NCI-H774 (cell line): ENCODE measurements at places on chromosomes 3 and 15.

GRCh38 chr3:194323785-194324735 is 27.1 kb downstream of the CPN2 start:
- no peak for DNase-seq

- no peak for DNase-seq
Measured at GRCh38 chr15:73851689-73852088, 21.7 kb upstream of the TBC1D21 start.

DNA sequence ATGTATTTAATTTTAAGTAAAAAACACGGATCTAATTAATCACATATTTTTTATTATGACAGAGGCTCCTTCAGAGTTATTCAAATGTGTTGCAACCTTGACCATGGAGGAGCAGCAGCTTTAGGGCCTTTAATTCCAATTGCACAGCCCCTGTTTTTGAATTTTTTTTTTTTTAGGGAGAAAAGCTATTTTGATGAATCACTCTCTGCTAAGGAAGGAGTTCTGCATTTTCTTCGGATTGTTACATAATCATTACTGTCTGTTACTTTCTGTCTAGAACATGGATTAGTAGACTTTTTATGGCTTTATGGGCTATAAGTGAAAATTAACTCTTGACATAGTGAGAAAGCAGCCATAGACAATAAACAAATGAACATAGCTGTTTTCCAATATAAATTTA is 90.8 kb downstream of the MCTP2 start:
- no peak for DNase-seq

DNA sequence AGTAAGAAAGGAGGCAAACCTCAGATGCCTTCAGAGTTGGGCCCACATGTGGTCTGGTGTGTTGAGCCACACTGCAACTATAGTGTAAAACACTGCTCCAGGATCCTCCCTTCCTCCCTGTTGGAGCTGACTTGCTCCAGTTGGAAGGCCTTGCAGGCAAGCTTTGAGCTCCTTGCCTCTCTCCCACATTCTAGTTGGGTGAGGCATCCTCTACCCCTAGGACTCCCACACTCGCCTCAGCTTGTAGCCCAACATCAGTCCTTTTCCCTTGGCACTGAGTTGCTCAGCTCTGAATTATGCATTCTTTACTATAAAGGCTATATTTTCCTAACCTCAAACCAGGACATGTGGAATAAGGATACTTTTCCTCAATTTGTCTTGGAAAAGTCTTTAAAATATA is 143.9 kb downstream of the NECTIN3 start:
- DNase-seq = no peak

DNA sequence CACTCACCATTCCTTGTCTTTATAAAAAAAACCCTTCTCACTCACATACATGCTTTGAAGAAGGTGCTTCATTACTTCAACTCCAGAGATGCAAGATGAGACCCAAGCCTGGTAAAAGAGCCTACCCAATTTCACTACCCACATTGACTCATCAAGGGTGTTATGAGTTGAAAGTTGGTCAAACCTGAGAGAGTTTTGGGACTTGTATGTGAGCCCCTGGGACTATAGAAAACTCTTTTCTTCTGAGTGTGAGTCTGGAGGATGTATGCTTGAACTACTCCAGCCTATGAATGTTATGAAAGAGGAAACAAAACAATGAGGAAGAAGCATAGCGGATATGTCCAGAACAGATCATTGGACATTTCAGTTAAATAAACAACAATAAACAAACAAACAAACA is 106.5 kb upstream of the SATB1 start:
- no peak for DNase-seq

- peak; percentile 26 for DNase-seq
Measured at GRCh38 chr15:80031841-80032240, 27.6 kb upstream of the ZFAND6 start.

DNA sequence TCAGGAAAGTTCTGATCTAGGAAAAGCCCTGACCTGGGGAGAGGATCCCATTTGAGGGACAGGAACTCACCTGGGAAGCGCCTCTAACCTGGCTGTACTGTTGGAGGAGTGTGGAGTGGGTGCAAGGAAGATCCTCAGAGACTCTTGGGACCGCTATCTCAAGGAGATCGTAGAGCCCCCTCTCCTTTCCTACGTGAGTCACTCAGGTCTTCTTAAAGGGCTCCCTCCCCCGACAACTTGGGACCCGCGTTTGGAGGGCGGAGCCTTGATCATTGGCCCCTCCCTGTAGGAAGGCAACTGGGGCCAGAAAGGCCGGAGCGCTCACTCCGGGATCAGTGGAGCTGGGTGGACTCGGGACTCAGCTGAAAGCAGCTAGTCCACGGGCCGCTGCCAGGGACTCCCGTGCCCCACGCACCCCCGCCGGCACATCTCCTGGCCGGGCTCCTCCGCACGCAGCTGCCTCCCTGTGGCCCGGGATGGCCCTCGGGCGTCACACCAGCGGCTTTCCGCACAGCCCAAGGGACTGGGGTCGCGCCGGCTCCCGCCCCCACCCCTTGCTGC is 520 bp downstream of the SLC26A6 start:
- DNase-seq = no peak

DNA sequence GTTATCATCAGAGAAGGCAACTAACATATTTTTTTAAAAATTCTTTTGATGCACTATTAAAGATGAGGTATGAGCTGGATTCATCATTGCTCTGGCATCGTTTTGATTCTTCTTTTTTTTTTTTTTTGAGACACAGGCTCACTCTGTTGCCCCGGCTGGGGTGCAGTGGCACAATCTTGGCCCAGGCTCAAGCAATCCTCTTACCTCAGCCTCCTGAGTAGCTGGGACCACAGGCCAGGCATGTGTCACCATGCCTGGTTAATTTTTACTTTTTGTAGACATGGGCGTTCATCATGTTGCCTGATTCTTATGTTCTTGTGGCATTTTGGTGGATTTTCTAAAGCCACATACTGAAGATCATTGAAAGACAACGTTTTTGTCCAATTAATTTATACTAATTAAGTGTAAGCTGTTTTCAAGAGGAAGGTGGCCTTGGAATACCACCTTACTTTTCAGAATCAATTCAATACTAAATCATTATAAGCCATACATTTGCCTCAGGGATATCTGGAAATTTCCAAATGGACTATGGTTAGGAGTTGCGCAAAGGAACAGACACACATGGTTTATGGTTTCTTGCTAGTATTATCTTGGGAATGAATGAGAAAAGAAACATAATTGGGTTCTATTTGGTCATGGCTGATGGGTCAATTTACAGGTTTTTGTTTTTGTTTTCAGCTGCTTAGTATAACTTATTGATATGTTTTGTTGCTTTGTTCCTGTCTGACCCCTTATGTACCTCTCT is 22.8 kb downstream of the SLC28A2 start:
- DNase-seq = no peak

- DNase-seq = peak; percentile 79
Measured at GRCh38 chr3:133136114-133137041, 98.2 kb downstream of the TMEM108 start.

DNA sequence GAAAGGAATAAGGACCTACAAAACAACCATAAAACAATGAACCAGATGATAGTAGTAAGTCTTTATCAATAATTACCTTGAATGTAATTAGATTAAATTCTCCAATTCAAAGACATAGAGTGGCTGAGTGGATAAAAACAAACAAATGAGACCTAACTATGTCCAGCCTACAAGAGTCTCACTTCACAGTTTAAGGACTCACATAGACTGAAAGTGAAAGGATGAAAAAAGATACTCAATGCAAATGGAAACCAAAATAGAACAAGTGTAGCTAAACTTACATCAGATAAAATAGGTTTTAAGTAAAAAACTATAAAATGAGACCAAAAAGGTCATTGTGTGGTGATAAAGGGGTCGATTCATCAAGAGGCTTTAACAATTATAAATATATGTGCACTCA is 21.9 kb upstream of the NR1I2 start:
- no peak for DNase-seq

DNA sequence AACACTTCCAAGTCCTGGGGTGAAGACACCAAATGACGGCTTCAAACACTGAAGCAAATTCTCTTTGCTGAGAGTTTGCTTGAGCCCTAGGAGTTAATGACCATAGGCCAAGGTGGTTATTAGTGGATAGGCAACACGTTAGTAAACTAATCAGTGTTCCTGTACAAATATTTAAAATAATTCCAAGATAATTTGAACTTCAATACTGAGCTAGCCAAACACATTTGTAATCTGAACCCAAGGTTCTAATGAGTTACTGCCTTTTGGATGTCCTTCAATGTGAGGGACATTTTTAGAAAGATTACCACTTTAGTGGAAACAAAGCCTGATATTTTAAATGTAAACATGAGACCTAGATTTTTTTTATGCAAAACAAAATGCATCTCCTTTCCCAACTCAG is 94.6 kb downstream of the THRB start:
- peak; percentile 25 for DNase-seq

DNA sequence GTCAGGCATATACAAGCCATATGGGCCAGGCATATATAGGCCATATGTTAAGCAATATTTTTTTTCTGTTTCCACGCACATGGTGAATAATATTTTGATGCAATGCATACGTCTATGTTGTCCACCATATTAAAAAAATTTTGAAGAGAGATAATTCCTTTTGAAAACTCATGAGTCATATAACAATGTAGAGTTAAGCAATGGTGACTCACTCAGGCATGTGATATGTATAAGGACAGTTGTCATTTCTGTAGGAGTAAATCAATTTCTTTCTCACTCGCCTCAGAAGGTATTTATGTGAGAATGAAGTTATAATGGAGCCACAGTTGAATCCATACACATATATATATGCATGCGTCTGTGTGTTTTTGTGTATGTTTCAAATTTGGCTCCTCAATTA is 272.6 kb downstream of the EPHA3 start:
- DNase-seq = no peak

DNA sequence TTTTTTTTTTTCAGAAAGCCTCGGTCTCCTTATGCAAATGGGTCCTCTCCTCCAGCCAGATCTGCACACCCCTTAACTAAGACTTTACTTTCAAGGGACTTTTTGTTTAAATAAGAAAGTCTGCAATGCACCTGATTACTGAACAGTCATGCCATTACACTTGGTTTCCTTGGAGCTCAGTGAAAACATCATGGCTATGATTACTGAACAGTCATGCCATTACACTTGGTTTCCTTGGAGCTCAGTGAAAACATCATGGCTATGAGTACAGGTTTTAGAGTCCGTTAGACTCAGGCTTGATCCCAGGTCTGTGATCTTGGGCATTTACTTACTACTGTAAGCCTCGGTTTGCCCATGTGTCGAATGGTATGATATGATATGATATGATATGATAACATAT is 10.1 kb downstream of the ENTPD3 start:
- no peak for DNase-seq

DNA sequence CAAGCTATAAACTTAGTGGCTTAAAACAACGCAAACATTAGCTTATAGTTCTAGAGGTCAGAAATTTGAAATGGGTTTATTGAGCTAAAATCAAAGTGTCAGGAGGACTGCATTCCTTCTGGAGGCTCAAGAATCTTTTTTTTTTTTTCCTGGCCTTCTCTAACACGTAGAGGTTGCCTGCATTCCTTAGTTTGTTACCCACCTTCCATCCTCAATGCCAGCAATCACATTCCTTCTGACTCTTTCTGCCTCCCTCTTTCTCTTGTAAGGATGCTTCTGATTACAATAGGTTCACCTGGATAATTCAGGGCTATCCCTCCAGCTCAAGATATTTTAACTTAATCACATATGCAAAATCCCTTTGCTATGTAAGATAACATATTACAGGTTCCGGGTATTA is 24.8 kb downstream of the REC114 start:
- no peak for DNase-seq

DNA sequence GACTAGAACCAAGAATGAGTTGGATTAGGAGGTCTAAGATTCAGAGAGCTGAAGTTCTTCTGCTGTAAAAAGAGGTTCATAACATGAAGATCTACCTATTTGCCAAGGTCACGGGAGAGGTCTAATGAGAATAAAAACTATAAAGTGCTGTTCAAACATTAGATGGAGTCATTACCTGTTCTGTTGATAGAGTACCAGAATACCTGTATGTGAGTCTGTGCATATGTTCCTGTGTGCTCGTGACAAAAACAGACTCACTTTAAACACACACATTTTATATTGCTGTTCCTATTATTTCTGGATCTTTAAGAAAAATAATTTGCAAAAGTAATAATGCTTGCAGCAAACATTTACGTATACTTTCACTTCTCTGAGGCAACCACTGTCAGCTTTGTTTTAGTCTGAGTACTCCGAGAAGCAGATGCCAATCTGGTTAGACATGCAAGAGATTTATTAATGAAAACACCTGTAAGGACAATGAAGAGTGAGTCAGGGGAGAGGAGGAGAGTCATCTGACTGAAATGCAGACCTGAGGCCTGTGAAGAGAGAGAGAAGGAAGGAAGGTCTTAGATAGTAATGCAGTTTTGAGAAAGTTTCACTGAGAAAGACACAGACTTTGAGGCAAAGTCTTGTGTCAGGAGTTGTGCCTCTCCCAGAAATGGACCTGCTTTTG is 221.2 kb downstream of the SQOR start:
- DNase-seq = peak; percentile 33

DNA sequence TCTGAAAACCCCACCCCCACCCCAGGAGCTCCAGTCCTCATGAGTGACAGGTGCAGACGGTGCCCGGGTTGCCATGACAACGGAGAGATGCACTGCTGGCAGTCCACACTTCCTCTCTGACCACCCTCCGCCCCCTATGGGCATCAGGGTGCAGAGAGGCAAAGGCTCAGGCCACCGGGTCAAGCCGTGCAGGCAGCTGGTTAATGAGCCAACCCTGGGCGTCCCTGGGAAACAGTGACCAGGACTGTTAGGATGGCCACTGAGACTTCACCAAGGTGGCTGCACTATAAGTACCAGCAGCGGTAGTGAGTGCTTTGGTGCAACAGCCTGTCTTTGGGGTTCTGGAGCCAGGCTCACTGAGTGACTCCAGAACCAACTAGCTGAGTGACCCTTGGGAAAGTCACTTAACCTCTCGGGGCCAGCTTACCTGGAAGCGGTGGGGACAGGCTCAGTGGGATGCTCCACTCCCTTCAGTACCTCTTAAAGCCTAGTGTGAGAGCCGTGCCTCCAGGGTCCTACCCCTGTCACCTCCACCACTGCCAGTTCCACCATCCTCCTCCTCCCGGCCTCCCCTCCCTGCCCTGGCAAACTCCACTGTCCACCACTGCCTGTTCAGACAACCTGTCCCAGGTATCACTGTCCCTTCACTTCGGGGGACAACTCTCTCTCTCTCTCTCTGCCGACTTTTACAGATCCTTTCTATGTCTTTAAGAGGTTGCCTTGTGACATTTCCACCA is 121.0 kb upstream of the PRR20G start:
- DNase-seq = no peak

- DNase-seq = no peak
Measured at GRCh38 chr3:197809356-197810020, 18.4 kb downstream of the LRCH3 start.

GRCh38 chr3:46731795-46732194 is 14.1 kb upstream of the PRSS50 start:
- no peak for DNase-seq

DNA sequence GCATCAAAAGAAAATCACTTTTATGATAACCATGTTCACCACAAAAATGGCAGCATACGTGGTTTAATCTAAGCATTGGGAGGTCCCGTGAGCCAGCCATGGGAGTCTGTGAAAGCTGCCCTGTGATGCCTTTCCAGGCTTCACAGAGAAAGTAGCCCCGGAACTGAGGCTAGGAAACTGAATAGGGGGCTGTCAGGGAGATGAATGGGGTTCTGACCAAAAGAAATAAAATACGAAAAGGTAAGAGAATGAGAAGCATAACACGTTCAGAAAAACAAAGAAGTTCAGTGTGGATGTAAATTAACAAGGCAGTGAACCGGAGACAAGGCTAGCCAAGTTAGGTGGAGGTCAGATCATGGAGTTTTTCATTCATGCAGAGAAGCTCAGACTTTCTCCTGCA is 118.9 kb downstream of the ANXA2 start:
- no peak for DNase-seq

GRCh38 chr3:140844072-140844471 is 97.6 kb upstream of the SLC25A36 start:
- DNase-seq = no peak
